ENCODE measurements at places on chromosomes 7 and 10.

GRCh38 chr7:142556740-142557139, 192.5 kb upstream of the PRSS1 start:
- no peak for DNase-seq

DNA sequence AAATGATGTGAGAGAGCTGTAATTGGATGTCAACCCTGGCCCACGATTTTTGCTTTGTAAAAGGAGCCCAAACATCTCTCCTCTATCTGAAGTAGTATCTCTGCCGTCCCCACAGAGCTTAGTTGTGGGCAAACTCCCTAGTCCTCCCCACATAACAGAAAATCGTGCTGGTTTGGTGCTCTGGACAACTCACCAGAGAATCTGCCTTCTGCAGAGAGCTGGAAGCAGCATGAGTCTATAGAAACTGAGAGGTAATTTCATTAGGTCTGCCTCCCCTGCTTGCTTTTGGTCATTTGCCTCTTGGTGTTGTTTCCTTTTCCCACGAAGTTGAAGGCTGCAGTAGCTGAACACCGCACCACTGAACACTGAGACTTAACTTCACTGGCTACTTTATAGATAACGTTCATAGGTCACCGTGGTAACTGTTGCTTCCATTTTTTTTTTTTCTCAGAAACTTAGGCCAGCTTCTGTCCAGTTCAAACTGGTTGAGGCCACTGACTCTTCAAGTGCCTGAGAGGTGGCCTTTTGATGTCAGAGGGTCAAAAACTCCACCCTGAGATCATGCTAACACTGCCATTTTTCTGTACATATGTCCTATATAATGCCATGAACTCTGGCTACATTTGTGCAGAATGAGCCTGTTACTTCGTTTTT, 3.3 kb upstream of the CDCA7L start:
- no peak for DNase-seq

GRCh38 chr7:150903606-150904005, 51.3 kb downstream of the AOC1 start:
- no peak for DNase-seq

- DNase-seq = no peak
These were observed 52.0 kb downstream of the GTF2IRD1 start for GRCh38 chr7:74505471-74506324.

GRCh38 chr7:85714043-85714578, 527.3 kb upstream of the SEMA3D start:
- DNase-seq = no peak

DNA sequence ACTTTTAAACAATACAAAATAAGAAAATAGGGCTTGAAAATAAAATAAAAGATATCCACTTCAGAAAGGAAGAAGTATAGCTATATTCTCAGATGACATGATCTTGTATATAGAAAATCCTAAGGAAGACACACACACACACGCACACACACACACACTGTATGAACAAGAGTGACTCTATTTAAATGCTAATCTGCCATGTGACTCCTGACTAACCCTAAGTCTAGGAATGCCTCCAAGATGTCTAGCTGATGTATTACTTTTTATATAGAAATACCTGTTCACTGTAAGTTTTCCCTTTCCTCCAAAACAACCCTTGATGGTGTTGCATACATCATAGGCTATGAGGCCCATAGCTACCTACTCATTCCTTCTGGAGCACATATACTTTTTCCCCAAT, 173.1 kb upstream of the LRRTM3 start:
- no peak for DNase-seq

GRCh38 chr7:73585196-73585595, 6.8 kb upstream of the TBL2 start:
- no peak for DNase-seq

GRCh38 chr7:110548372-110548771, 542.6 kb upstream of the LRRN3 start:
- DNase-seq = no peak

- no peak for DNase-seq
These were observed 330.3 kb downstream of the HGF start for GRCh38 chr7:81439591-81439990.

Measured in substantia nigra (tissue), 51 donors.